ENCODE measurements at places on chromosomes 12 and 14. TPM values are rescaled to one million over a fixed set of nuclear protein-coding genes. Genes with fewer than 3 reads are reported as not detected.

The TMEM253 gene
- total RNA-seq = not detected

The ZDHHC22 gene
- total RNA-seq = 0.13 TPM

GRCh38 chr12:105357162-105357691 lies 26.7 kb downstream of the C12orf75 start:
- no peak for DNase-seq

DNA sequence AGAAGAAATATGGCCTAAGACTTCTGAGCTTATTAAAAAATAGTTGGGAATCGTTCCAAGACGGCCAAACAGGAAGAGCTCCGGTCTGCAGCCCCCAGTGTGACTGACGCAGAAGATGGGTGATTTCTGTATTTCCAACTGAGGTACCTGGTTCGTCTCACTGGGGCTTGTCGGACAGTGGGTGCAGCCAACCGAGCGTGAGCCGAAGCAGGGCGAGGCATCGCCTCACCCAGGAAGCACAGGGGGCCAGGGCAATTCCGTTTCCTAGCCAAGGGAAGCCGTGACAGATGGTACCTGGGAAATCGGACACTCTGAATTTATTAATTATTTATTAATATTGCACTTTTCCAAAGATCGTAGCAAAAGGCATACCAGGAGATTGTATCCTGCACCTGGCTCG lies 857.8 kb downstream of the C12orf50 start:
- DNase-seq = no peak

Data from SK-MEL-5 (cell line).